ENCODE measurements at places on chromosomes 1 and 21. TPM values are rescaled to one million over a fixed set of nuclear protein-coding genes. Genes with fewer than 3 reads are reported as not detected.

DNA sequence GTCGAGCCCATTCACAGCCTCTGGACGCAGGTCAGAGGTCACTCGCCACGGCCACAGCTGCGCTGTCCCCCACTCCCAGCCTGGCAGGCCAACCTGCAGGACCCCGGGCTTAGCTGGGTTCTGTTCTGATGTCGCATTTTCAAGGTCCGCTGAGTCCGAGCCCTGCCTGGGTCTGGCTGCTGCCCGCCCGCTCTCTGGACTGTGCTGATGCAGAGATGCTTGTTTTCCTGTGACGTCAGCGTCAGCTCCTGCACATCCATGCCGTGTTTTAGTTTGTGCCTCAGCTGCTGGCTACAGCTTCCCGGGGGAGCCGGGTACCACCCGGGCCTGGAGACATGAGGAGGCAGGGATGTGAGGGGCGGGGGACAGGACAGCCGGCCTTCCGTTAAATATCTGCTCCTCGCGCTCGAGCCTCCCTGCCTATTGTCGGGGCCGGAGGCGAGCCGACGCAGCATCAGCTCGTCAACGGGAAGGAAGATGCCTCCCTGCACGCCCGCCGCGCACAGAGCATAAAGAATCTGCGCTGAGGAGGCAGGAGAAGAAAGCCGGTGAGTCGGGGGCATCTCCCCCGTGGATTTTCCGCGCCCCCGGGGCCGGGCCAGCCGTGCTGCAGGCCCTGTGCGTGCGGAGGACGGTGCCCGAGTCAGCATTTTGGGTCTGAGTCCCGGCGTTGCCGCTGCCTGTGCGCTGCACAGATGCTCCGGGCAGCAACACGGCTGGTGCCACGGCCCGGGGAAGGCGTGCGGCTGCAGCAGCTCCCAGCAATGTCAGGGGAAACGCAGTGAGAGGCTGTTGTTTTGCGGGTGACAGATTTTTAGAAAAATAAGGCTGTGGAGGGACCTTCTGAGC is 23.4 kb downstream of the PRKCZ start:
- no peaks in the 10 kb centered on the region for H3K36me3 ChIP-seq
- no peak for DNase-seq
- no peak overlapping the region for H3K27ac ChIP-seq
- no peaks in the 10 kb centered on the region for H3K27me3 ChIP-seq
- H3K4me3 ChIP-seq, result no peak overlapping the region

DNA sequence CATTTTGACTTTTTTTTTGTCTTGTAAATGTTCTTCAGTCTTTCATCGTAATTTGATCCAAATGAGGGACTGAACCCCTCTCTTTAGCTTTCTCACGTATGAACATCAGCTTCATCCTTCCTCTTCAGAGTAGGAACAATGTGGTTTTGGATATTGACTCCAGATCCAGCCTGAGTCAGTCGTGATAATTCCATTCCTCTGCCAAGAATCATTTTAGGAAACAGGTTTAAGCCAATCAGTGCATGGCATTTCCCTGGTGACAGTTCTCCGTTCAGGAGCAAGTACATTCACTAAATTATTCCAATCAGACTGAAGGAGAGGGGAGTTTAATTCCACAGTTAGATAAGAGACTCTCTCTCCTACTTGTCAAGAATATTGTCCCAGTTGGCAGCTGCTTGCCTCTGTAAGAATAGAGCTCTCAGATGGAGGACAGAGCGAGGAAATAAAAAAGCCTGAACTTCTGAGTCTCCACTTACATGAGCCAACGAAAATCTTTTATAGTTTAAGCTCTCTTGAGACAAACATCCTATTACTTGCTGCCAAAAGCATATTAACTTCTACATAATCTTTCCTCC is 18.6 kb downstream of the RHOU start:
- peaks cover 26% of the 10 kb centered on the region for H3K4me1 ChIP-seq
- H3K27ac ChIP-seq, result no peak overlapping the region
- H3K36me3 ChIP-seq, result no peaks in the 10 kb centered on the region

Gene GFI1
- 99.4 TPM for total RNA-seq

Gene PGLYRP4
- total RNA-seq, result not detected

Gene AK2
- total RNA-seq, result 349 TPM
